ENCODE measurements at places on chromosomes 11 and 22.
A peak's percentile ranks its signal among the peaks of the same experiment; 100 is the strongest.

DNA sequence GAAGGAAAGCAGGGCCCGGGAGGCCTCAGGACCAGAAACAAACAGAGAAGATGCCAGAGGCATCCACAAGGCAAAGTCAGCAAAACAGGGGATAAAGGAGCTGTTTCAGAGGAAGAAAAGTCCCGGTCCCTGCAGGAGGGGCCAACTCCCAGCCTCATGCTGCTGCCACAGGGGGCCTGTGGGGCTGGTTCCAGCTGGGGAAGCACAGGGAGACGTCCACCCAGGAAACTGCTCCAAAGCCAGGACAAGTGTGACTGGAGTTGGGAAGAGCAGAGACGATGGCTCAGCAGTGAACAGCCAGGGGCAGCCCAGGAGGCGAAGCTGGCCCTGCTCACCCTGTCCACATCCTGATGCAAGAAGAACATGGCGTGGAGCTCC lies 454.4 kb downstream of the BRD1 start:
- no peak for DNase-seq

DNA sequence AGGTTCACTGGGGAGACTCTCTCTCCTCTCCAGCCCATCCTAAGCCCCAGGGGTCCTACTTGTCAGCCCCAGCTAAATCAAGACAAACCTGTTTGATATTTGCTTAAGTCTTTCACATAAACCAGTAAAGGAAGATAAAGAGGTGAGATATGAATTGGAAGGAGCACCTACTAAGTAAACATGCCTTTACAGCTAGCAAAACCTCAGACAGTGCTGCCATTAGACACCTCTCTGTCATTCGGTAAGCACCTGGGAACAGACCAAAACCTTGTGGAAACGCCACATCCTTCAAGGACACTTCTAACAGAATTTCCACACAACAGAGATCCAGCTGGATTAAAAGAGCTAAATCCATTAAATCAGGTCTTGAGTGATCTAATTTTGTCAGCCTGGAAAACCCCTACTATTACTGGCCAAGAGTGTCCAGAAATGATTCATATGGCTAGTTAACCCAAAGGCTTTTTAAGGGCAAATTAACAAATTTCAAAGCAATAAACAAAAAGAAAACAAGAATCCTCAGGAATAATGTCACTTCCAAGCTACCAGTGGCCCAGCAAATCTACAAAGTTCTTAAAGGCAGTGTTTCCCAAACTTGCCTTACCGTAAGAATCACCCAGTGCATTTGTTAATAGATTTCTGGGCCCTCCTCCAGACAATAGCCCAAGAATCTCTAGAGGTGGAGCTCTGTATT lies 2.4 kb downstream of the VPS37C start:
- DNase-seq: no peak

- no peak for DNase-seq
Observed at GRCh38 chr11:86103808-86104207, 34.9 kb upstream of the PICALM start.

DNA sequence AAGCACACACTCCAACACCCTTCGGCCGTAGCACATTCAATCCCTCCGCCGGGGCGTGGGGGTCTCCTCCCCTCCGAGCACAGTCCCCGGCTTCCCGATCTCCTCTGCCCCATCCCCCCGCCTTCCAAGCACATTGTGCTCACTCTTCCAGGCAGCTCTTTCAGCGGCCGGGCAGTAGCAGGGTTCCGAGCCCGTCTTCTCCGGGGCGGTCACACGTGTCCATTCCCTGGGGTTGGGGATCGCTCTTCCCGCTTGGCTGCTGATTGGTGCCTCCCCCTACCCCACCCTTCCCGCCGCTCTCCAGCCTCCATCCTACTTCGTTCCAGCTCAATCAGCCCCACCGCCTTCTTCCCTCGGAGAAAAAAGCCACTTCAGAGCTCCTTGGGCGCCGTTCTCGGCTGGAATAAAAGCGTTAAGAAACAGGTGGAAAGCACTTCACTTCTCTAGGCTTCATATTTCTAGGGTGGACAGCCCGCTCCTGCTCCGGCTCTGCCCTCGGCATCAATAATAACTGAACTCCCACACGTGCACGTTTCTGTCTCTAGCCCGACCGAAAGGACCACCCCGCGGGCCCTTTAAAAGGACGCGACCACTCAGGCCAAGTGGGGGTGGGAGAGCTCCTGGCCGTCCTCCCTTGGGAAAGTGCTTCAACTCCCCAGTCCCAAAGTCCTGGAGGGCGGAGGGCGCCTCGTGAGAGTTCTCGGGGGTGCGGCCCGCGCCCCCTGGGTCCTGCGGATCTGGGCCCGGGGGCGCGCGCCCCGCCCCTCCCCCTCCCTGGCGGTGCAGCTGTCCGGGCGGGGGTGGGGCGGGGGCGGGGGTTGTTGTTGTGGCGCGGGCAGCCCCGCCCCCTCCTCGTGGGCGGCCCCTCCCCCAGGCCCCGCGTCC lies 464 bp upstream of the CECR2 start:
- DNase-seq: peak; percentile 56

DNA sequence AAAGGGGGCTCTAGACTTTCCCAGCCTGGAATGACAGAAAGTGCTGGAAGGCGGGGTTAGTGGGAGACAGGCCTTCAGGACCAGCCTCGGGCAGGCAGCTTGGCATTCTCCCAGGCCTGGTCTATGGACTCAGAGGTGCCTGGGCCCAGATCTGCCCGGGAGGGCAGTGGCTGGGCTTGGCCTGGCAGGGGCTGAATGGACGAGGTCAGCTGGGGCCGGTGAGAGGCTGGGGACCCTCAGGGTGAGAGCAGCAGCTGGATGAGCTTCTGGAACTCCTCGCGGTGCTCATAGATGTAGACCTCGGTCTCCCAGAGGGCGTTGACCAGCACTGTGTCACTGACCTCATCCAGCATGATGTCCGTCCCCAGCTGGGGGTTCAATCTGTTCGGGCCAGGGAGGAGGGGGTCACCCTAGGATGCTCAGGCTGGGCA lies 1.5 kb upstream of the BAIAP2L2 start:
- DNase-seq: no peak

DNA sequence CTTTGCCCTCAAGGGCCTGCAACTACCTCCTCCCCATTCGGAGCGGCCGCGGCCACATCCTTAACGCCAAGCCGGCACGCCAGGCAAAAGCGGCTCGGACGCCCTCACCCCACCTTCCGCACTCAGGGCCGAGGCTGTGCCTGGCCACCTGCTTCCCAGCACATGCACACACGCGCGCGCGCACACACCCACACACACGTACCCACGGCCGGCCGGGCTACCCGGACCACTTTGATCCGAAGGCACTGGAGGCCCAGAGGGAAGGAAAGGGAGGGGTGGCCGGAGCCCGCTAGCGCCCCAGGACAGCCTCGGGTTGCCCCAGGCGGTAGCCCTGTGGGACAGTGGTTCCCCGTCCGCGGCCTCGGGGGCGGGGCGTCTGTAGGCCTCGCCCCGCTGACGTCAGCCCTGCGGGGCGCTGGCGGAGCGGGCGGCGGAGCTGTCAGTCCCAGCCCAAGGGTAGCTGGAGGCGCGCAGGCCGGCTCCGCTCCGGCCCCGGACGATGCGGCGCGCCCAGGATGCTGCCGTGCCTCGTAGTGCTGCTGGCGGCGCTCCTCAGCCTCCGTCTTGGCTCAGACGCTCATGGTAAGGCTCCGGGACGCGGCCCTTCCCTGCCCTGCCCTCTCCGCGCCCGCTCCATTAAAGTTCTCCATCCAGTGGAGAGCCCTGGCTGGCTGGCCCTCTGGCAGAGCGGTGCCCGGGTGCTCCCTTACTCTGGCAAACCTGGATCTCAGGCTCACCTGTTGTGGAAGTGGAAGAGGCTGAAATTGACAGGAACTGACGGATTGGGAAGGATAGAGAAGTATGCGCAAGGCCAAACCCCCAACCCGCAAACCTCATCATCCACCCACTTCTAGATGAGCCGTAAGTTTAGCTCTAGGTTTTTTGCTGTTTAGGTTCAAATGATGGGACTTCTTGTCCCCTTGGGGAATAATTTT lies at the start of gene IL10RA:
IL10RA (plus strand) TSS at position 442 of the 935 bp plus-strand sequence; CDS start at position 516, 74 bp downstream.
- peak; percentile 88 for DNase-seq

DNA sequence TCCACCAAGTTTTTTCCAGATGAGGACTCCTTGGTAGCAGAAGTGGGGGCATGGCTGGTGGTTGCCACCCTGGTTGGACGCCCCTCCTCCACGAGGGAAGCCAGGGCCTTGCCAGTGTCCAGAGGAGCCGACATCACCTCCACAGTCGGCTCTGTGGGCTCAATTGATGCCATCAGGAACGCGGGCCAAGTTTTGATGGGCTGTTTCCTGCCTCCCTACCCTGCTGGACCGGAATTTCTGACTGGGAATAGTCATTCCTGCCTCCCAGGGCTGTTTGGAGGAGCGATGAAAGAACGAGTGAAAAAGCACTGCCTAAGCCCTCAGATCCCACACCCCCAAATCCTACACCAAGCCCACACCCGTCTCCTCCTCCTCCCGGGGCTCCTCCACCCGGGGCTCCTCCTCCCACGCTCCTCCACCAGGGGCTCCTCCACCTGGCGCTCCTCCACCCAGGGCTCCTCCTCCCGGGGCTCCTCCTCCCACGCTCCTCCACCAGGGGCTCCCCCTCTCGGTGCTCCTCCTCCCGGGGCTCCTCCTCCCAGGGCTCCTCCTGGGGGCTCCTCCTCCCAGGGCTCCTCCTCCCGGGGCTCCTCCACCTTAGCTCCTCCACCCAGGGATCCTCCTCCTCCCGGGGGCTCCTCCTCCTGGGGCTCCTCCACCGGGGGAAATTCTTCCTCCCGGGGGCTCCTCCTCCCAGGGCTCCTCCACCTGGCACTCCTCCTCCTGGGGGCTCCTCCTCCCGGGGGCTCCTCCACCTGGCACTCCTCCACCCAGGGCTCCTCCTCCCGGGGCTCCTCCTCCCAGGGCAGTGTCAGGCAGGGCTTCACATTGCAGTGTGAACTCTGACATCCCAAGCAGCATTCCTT lies 10.0 kb upstream of the PRR5 start:
- DNase-seq: no peak

DNA sequence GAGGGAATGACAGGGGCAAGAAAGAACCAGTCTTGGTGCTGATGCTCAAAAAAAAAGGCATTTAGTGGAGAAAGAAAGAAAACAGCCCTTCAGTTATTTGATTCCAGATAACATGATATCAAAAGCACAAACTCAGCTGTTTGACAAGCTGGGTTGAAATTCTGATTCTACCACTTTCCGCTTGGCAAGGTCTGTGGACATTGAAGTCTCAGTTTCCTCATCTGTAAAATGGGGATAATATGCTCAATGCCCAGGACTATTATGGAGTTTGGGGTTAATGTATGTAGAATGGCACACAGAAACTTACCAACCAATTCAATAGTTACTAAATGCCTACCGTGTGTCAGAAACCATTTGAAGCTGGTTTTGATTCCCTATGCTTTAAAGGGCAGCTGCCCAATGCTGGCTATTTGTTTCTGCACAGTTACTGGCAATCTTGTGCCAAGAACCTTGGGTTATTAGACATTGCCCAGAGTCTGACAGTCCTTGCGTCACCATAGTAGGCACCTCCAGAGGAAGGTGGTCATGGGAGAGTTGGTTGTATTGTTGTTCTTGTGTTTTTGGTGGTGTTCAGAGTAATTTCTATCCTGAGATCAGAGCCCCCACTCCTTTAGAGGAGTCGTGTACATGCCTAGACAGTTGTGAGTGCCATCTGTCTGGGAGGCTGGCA lies 19.5 kb downstream of the ELF5 start:
- DNase-seq: no peak

GRCh38 chr11:36330411-36330810 lies 34.3 kb downstream of the PRR5L start:
- DNase-seq: peak; percentile 33

DNA sequence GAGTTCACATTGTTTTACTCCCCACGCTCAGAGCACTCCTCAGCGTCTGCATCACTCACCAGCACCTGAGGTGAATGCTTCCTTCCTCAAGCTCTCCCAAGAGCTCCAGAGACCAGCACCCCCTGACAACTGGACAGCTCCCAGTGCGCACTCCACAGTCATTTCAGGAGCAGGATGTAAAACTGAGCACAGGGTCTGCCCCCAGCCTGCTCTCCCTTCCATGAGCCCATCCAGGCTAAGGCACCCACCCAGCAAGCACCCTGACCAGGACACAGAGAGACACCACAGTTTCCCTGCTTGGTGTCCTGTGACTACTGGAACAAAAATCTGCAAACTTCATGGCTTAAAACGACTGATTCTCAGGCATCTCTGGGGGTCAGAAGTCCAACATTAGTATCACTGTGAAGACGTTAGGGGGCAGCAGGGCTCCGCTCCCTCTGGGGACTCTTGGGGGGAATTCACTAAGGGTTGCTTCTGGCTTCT lies 3.3 kb downstream of the SCGB1D2 start:
- DNase-seq: no peak

DNA sequence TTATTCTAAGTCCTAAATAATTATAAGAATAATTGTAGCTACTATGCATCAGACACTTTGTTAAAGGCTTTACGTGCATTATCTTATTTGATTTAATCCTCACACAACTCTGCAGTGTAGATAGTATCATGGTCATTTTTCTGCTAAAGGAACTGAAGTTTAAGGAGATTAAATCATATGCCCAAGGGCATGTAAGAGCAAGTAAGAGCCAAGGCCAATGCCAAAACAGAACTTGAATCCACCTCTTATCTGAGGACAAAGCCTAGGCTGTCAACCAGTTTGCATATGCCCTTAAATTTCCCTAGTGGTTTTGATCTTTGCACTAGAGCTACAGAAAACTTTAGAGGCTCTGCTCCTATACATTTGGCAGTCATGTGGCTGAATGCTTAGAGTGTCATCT lies 65.6 kb upstream of the OR5AK2 start:
- no peak for DNase-seq

- DNase-seq: no peak
Observed at GRCh38 chr11:2704896-2705606, 5.3 kb upstream of the KCNQ1OT1 start.

GRCh38 chr11:66006134-66006890 lies 4.0 kb downstream of the BANF1 start:
- no peak for DNase-seq

GRCh38 chr11:36464720-36465119 lies 45.4 kb downstream of the TRAF6 start:
- DNase-seq: no peak

- no peak for DNase-seq
Observed at GRCh38 chr11:121645001-121645400, 192.2 kb upstream of the SORL1-AS1 start.

DNA sequence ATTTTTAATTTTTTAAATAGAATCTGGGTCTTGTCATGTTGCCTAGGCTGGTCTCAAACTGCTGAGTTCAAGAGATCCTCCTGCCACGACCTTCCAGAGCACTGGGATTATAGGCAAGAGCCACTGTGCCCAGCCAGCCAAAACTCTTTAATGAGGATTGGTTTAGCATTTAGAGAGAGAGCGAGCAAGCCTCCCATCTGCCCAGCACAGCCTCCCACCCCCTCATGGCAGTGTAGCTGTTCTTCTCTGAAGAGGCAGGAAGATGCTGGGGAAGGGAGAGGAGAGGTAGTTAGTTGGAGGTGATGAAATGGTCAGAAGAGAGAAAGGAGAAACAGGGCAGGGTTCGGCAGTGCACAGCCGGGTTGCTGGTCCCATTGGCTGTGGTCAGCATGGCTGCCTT lies 105.7 kb downstream of the SCN3B start:
- no peak for DNase-seq
